SJCRH30 (cell line): ENCODE measurements at places on chromosomes 7 and 10. TPM values are rescaled to one million over a fixed set of nuclear protein-coding genes. Genes with fewer than 3 reads are reported as not detected.

The SPACDR gene
- total RNA-seq: not detected in 2 replicates

The ACTL6B gene
- total RNA-seq: not detected in 2 replicates

The MACROH2A2 gene
- 13.2 and 14.1 TPM in 2 replicates for total RNA-seq

The BICC1 gene
- total RNA-seq: 13.0 and 15.1 TPM in 2 replicates

The WAC gene
- total RNA-seq: 121 and 142 TPM in 2 replicates

The TWIST1 gene
- total RNA-seq: 2.2 and 5.2 TPM in 2 replicates

The STK31 gene
- total RNA-seq: 0.08 TPM in 1 of 2 replicates, not detected in the other

The PBLD gene
- total RNA-seq: 0.36 and 0.89 TPM in 2 replicates

The ACHE gene
- 1.3 and 1.5 TPM in 2 replicates for total RNA-seq

The NUPR2 gene
- total RNA-seq: not detected in 2 replicates

The ADAP1 gene
- 0.04 TPM in 1 of 2 replicates, not detected in the other for total RNA-seq

The DPP6 gene
- not detected in 2 replicates for total RNA-seq

The EPDR1 gene
- 20.2 and 23.3 TPM in 2 replicates for total RNA-seq
